ENCODE measurements at places on chromosomes 2 and 18.

GRCh38 chr2:218783688-218784087, 1.7 kb downstream of the CYP27A1 start:
- DNase-seq = no peak

DNA sequence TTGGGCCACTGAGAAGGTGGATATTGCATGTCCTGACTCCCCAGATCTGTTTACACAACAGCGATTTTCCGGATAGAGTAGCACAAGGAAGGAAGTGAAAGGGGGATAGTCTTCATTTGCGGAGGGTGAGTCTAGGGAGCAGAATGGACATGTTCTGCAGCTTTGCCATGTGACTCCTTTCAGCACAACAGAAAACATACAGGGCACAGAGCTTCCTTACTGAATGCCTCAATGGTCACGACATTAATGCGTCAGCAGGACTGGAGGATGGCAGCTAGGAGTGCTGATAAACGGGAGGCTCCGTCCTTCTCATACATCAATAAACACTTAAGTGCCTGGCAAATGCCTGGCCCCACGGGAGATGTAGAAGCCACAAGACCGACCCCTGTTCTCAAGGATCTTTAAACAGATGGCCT, 163.0 kb downstream of the FAM210A start:
- no peak for DNase-seq

- no peak for DNase-seq
Observed at GRCh38 chr2:233075966-233076339, 15.8 kb downstream of the INPP5D start.

DNA sequence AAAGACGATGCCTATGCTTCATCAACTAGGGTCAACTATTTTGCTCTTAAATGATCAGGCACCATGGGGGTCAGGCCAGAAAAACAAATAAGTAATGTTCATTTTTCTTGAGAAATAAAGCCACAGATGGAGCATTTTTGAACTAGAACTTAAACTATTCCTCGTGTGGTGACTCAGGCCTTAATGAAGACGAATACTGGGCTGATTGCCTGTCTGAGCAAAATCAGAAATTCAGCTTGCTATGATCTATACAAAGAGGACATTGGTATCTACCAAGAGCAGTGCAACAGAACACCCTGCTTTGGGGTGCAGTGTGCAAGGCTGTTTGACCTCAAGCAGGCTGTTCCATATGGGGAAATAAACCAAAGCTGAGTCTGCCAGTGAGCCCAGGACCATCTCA, 176.0 kb downstream of the NRP2 start:
- no peak for DNase-seq
